Thoracic aorta (tissue), 2 donors: ENCODE measurements at places on chromosomes 11 and 22. TPM values are rescaled to one million over a fixed set of nuclear protein-coding genes. Genes with fewer than 3 reads are reported as not detected.

DNA sequence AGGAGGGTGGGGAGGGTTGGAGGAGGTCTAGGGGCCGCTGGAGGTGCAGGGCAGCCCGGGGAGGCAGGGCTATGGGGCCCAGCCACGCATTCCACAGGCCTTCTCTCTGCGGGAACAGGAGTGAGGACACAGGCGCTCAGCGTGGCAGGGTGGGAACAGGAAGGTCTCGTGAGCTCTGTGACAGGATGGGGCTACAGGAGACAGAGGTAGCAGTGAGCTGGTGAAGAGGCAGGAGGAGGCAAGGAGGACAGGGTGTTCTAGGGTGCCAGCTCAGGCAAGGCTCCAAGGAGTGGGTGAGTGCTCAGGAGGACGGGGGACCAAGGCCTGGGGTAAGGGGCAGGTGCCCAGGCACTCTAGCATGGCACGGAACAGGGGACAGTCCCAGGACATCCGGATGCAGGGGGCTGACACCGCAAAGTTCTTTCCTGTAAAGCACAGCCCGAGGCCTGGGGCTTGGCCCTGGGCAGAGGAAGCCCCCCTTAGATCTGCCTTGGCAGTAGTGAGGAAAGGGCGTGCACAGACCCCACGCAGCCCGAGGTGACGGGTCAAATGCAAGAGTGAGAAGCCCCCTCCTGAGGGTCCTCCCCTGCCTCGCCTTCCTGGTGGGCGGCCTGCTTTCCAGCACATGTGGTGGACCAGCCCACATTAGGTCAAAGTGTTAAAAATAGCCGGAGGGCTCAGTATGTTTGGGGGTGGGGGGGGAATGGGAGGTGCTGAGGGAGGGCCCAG is 4.7 kb upstream of the NEAT1 start:
- no peaks in the 10 kb centered on the region for H3K27me3 ChIP-seq
- peaks cover 52% of the 10 kb centered on the region for H3K4me1 ChIP-seq
- peak overlapping the region; percentile 100 for H3K27ac ChIP-seq
- no peak for DNase-seq
- no peaks in the 10 kb centered on the region for H3K36me3 ChIP-seq

GRCh38 chr11:128174465-128175291 is 412.7 kb downstream of the ETS1 start:
- no peak for DNase-seq
- no peak overlapping the region for H3K27ac ChIP-seq
- H3K4me1 ChIP-seq = no peaks in the 10 kb centered on the region
- H3K4me3 ChIP-seq = no peak overlapping the region
- no peaks in the 10 kb centered on the region for H3K36me3 ChIP-seq

GRCh38 chr11:2137202-2138067 is 1.8 kb downstream of the IGF2 start:
- H3K27ac ChIP-seq = no peak overlapping the region
- no peaks in the 10 kb centered on the region for H3K27me3 ChIP-seq
- no peak for DNase-seq
- H3K36me3 ChIP-seq = no peaks in the 10 kb centered on the region
- H3K4me1 ChIP-seq = peaks cover 33% of the 10 kb centered on the region
- peak overlapping the region; percentile 58 for H3K4me3 ChIP-seq

DNA sequence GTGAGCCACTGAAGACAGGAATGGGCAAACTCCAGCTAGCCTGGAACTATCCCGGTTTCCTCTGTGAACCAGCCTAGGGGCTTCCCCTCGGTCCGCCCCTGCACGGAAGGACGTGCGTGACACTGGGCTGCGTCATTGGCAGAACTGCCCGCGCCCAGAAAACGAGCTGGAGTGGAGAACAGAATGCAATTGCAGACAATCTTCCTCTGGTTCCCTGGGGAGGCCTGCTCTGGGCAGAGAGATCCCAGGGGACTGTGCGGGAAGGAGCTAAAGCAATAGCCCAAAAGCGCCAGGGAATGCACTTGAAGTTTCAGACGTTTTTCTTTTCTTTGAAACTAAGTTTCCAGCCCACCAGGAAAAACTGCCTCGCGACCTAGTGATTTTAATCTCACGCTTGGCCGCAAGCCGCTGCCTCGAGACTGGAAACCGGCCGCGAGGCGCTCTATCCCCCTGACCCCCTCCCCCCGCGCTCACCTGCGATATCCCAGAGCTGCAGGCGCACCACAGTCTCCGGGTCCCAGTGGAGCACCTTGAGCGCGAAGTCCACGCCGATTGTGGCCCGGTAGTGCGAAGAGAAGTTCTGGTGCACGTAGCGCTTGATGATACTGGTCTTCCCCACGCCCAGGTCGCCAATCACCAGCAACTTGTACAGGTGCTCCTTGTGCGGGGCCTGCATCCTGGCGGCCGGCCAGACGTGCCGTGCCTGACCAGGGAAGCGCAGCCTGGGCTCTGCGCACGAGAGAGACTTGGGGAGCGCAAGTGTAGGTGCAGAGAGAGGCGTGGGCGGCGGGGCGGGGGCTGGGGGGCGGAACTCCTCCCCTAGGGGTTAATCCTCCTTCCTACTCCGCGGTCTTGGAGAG is at the start of gene RAB38:
Gene RAB38, minus strand, starts transcription at position 735 of the 860 bp plus-strand sequence. Its CDS starts 59 bp downstream, at position 676.
- DNase-seq = peak; percentile 15
- H3K4me1 ChIP-seq = no peaks in the 10 kb centered on the region
- H3K27ac ChIP-seq = peak within 1 kb of the TSS; percentile 27
- H3K4me3 ChIP-seq = peak within 1 kb of the TSS; percentile 87
- H3K27me3 ChIP-seq = no peaks in the 10 kb centered on the region

- DNase-seq = no peak
- no peak overlapping the region for H3K27ac ChIP-seq
- H3K4me1 ChIP-seq = no peaks in the 10 kb centered on the region
These were observed 12.3 kb downstream of the TBX1 start for GRCh38 chr22:19772673-19773469.

GRCh38 chr22:39859903-39860588 is 33.5 kb downstream of the ENTHD1 start:
- no peak overlapping the region for H3K4me3 ChIP-seq
- no peaks in the 10 kb centered on the region for H3K4me1 ChIP-seq
- no peak for DNase-seq

- DNase-seq = no peak
- peak overlapping the region; percentile 61 for H3K27ac ChIP-seq
- no peak overlapping the region for H3K4me3 ChIP-seq
- peaks cover 28% of the 10 kb centered on the region for H3K4me1 ChIP-seq
- H3K27me3 ChIP-seq = no peaks in the 10 kb centered on the region
- no peaks in the 10 kb centered on the region for H3K36me3 ChIP-seq
These were observed 41.1 kb downstream of the TNRC6B start for GRCh38 chr22:40218723-40219294.

- H3K27me3 ChIP-seq = no peaks in the 10 kb centered on the region
- DNase-seq = no peak
- H3K4me1 ChIP-seq = no peaks in the 10 kb centered on the region
- H3K27ac ChIP-seq = no peak overlapping the region
These were observed 69.7 kb upstream of the GRK3 start for GRCh38 chr22:25494774-25495173.

- no peaks in the 10 kb centered on the region for H3K36me3 ChIP-seq
- H3K27ac ChIP-seq = no peak overlapping the region
- no peak overlapping the region for H3K4me3 ChIP-seq
- no peaks in the 10 kb centered on the region for H3K27me3 ChIP-seq
- H3K4me1 ChIP-seq = no peaks in the 10 kb centered on the region
- DNase-seq = no peak
These were observed 60.1 kb downstream of the DCUN1D5 start for GRCh38 chr11:103031834-103032233.

DNA sequence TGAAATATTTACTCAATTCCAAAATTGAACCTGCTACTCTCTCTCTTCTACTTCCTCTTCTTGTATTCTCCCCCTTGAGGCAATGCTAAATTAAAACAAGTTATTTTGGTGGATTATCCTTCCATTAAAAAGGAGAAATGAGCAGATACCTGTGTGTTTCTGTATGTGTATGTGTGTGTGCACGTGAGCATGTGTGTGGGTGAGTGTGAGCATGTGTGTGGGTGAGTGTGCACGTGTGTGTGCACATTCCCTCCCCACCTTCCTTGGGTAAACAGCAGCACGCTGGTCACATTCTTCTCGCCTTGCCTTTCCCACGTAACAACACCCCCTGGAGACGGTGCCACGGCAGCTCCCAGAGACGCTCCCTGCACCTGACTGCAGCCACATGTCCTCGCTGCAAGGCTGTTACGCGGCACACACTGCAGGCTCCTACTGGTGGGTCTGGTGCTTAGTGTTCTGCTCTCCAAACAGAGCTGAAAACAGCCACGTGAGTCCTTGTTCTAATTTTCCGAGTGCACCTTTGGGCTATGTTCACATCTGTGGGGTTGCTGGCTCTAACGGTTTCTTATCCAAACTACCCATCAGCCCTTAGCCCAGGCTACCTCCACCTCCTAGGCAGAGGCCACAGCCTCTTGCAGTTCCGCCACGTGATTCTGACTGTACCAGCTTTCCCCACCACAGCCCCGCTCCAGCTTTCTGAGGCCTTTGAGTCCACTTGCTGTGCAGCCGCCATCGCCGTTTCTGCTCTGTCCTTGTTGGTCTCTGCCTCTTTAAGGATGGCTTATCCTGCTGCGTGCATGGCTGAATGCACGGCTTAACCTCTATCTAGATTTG is 123.4 kb downstream of the CTTN start:
- H3K27ac ChIP-seq = no peak overlapping the region
- no peaks in the 10 kb centered on the region for H3K27me3 ChIP-seq
- no peak for DNase-seq
- H3K4me3 ChIP-seq = no peak overlapping the region
- no peaks in the 10 kb centered on the region for H3K36me3 ChIP-seq

DNA sequence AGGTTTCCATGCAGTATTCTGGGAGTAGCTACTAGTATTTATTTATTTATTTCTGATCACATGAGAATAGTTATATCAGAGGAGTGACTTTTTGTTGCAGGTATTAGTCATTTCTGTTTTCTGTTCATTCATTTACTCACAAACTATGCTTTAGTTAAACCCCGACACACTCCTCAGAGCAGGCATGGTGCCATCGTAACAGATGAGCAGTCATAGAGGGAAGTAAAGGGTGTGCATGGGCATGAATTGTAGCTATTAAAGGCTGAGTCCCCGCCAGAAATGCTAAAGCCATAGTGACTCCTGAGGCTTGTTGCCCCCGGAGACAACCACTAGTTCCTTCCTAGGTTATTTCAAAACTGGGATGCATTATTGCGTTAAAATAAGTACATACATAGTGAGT is 10.6 kb downstream of the JHY start:
- no peak overlapping the region for H3K4me3 ChIP-seq
- peaks cover 3% of the 10 kb centered on the region for H3K36me3 ChIP-seq
- no peaks in the 10 kb centered on the region for H3K27me3 ChIP-seq
- no peaks in the 10 kb centered on the region for H3K4me1 ChIP-seq

GRCh38 chr11:17760102-17761029 is 25.8 kb downstream of the KCNC1 start:
- H3K27me3 ChIP-seq = no peaks in the 10 kb centered on the region
- H3K4me1 ChIP-seq = no peaks in the 10 kb centered on the region
- no peak overlapping the region for H3K4me3 ChIP-seq
- no peaks in the 10 kb centered on the region for H3K36me3 ChIP-seq

Gene NPAS4
- total RNA-seq = 4.2 TPM

Gene CDC45
- total RNA-seq = 0.99 TPM

Gene ASPHD2
- total RNA-seq = 1.6 TPM

Gene MRGPRE
- not detected for total RNA-seq
